ENCODE measurements at places on chromosomes 12 and 14.

DNA sequence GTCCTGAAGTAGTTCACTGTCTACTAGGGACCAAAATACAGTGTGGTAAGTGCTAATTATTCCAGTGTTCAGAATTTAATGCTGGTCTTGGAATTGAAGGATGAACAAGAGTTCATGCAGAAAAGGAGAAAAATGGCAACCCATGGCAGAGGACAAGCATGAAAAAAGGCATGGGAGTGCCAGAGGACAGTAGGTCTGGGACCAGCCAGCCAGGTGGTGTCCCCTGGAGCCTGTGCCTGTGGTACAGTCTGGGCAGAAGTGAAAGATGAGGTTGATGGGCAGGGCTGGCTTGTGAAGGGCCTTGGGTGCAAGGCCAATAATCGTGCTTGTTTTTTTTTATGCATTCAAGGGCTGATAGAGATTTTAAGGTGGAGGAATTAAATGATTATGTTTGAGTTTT lies 21.0 kb downstream of the C12orf75 start:
- no peak for DNase-seq

- no peak for DNase-seq
Observed at GRCh38 chr14:100121643-100122480, 37.6 kb downstream of the DEGS2 start.

- no peak for DNase-seq
Observed at GRCh38 chr12:41943671-41944070, 201.0 kb downstream of the GXYLT1 start.

DNA sequence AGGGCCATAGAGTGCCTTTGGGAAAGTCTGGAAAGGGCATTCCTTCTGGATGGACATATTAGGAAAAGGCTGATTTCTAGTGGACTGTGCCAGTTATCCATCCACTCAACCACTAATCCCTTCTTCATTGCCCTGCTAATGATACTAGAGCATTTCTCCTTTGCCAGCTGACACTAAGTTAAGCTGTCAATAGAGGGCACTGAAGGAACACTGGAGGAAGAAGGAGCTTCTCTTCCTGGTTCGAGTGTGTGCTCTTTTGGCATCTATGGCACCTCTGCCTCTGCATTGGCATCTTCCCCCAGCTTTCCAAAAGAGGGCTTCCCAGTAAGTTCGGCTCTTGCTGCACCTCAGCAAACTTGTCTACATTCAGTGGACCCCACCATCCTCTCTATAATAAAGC lies 165.4 kb downstream of the DERA start:
- no peak for DNase-seq

GRCh38 chr12:116590561-116590960 lies 31.4 kb downstream of the MAP1LC3B2 start:
- no peak for DNase-seq

- DNase-seq, result no peak
Observed at GRCh38 chr12:1083889-1084262, 92.9 kb downstream of the ERC1 start.

GRCh38 chr14:39673270-39673711 lies 241.1 kb upstream of the FBXO33 start:
- no peak for DNase-seq

GRCh38 chr14:69004731-69005431 lies 25.8 kb upstream of the ACTN1 start:
- no peak for DNase-seq

GRCh38 chr12:26188127-26188526 lies 7.2 kb upstream of the SSPN start:
- DNase-seq, result no peak

GRCh38 chr12:69886109-69886508 lies 61.1 kb downstream of the MYRFL start:
- no peak for DNase-seq

GRCh38 chr12:7937833-7938506 lies 2.0 kb upstream of the SLC2A3 start:
- no peak for DNase-seq

GRCh38 chr12:110619534-110619953 lies 5.6 kb downstream of the TCTN1 start:
- DNase-seq, result no peak

DNA sequence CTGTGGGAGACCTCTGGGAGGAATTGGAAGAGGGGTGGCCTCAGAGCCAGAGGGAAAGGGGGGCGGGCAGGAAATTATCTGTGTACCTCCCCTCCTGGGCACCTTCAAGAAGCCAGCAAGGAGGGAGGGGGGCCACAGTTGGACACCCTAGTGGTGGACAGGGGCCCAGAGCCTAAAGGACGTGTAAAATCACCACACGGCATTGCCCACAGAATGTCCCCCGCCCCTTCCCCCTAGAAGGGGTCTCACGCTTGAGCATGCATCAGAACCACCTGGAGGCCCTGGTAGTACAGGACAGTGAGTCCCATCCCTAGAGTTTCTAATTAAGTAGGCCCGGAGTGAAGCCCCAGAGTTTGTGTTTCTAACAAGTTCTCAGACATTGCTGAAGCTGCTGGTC lies 8.2 kb downstream of the ENDOU start:
- DNase-seq, result no peak

DNA sequence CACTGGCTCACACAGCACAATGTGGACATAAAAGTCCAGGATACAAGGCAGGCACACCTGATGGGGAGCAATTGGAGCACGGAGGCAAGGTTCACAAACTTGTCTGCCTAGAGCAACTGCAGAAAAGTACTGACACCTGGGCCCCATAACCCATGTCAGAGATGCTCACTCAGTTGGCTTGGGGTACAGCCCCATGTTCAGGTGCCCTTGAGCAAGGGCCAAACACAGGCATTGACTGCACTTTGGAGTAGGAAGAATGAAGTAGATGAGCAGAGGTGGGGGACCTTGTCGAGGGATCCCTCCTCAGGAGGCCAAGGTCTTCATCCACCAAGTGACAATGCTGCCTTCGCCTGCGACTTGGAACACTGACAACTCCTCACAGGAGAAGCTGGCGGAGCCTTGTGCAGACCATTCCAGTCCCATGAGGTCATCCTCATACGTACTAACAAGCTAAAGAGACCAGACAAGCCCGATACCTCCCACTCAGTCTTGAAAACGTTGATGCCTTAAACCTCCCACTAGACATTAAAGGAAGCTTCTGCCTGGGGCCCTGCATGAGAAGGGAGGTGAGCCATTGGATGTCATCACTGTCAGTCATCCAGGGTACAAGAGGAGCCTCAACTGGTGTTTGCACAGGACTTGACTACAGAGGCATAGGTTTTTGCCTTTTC lies 42.5 kb upstream of the C14orf180 start:
- DNase-seq, result no peak

DNA sequence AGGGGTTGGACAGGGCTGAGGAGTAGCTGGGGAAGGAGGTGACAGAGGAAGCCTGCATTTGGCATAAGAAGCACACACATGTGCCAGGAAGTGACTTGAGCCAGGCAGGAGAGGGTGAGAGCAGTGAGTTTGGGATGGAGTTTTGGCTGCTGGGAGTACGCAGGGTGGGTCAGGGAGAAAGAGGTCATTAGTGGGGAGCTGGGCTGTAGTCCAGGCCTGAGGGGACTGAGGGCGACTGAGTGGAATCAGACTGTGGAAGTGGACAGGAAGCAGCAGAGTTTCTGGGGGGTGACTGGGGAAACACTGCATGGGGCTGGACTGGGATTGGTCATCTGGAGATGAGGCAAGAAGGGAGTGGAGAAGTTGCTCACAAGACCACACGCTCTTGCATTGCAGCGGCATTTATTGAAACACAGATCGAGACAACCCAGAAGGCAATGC lies 7.6 kb downstream of the KRT85 start:
- DNase-seq, result no peak

DNA sequence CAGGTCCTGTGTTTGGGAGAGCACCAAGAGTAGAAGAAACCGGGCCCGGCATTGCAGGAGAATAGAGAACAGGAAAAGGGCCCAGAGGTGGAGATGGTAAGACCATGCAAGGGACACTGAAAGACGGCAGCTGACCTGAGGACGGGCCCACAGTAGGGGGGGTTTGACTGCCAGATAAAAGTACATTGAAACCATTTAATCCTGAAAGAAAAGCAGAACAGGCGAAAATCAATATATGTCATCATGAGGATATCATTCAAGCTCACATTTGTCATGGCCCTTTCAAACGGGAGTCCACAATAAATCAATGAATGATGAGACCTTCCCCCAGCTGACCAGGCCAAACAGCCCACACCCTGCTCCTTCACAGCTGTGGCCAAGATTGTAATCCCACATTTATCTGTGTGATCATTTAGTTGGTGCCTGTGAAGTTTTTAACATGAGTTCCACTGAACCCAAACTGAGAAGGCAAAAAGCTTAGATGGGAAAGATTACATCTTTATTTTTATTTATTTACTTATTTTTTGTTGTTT lies 39.5 kb downstream of the E2F7 start:
- no peak for DNase-seq

DNA sequence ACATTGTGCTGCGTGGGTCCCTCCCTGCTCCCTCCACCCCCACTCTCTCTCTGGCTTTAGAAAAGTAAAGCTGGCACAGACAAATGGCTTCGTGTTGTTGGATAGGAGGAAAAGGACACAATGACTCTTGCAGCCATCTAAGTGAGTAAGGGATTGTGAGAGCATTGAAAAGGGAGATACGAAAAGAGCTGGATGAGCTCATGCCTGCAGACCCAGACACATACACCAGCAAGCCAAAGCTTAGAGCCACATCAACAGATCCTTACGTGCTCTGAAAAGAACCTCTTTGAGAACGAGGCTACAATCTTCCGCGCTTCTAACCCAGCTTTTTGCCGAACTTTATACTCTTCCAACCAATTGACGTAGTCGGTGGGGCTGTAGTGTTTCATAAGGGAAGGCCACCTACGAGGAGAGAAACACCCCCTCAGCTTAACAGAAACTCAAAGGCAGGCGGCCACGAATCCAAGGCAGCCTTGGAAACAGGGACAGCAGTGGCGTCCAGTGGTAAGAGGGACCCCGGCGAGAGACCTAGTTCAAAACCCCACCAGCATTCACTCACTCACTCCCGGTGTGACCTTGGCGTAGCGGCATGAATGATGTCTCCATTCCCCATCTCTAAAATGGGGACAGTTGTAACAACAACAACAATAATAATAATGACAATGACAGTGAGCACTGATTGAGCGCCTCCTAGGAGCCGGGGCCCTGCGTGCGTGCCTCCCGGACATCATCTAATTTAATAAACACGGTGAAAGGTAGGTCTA lies 1.1 kb downstream of the FBXO21 start:
- no peak for DNase-seq

GRCh38 chr12:1994429-1995143 lies 9.7 kb downstream of the DCP1B start:
- DNase-seq, result no peak

- DNase-seq, result no peak
Observed at GRCh38 chr14:23228812-23229211, 8.9 kb upstream of the RNF212B start.

Data from activated effector memory CD4-positive, alpha-beta T cell treated with Interleukin-2 at 50 U/mL for 16 hours (primary cell).